ENCODE measurements at places on chromosomes 12 and 14.

GRCh38 chr14:68103853-68104252 is 284.3 kb downstream of the RAD51B start:
- no peak for DNase-seq

- no peak for DNase-seq
Observed at GRCh38 chr12:13209436-13210235, 13.1 kb downstream of the EMP1 start.

DNA sequence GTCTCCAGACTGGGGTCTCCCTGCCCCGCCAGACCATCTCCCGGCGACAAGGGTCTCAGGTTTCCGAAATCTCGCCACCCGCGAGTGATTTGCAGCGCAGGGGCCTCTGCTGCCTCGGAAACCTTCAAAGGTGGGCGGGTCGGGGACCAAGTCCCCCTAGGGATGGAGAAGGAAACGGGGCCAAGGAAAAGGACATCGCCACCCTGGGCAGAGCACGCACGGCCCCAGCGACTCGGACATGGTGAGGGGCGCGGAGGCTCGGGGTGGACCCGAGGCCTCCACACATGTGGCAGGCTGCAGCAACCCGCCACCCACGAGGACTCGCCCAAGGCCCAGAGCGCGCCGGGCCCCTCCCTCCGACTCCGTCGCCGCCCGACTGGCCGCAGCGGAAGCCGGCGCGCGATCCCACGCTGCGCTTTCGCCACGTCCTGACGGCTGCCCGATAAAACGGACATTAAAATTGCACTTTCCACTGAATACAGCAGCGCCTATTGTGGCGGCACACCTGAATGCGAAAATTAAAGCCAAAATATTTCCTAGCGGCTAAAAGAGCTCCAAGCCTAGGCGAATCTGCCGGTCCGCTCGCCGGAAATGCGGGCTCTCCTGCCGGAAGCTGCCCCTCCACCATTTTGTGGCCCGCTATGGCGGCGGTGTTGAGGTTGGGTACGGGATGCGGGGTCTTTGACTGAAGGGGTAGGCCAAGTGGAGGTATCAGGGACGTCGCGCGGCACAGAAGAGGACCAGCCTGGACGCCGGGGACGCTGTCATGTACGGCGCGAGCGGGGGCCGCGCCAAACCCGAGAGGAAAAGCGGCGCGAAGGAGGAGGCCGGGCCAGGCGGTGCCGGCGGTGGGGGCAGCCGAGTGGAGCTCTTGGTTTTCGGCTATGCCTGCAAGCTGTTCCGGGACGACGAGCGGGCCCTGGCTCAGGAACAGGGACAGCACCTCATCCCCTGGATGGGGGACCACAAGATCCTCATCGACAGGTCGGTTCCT is at the start of gene SFSWAP:
SFSWAP (plus strand) TSS at position 627 of the 994 bp plus-strand sequence; CDS start at position 767, 140 bp downstream.
- peak; percentile 75 for DNase-seq

- DNase-seq = no peak
Observed at GRCh38 chr12:54126696-54127537, 61.9 kb downstream of the SMUG1 start.

DNA sequence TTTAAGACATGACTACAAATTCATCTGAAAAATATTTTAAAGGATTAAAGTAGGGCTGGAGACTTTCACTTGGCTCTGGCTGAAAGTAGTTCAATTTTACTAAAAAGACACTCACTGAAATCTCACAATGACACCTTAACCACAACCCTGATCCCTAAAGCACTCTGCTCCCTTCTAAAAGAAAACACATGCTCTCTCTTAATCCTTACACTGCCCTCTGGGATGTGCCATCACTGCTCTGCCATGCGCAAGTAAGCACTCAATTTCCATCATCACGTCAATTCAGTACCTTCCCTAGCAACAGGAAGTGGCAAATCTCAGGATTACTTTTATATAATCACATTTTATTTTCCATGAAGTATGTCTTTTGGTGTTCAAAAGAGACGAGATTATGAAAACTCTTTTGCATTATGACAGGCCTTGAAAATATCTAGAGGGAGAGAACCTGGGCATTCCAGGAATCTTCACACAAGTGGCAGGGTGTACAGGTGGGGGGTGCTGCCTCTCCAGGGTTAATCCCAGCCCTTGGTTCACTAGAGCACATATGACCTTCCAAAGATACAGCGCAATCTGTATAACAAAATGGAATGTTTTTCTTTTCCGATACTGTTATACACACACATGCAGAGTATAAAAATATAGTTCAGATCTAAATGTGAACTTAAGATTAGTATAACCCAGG is 7.3 kb downstream of the ATG14 start:
- DNase-seq = no peak

DNA sequence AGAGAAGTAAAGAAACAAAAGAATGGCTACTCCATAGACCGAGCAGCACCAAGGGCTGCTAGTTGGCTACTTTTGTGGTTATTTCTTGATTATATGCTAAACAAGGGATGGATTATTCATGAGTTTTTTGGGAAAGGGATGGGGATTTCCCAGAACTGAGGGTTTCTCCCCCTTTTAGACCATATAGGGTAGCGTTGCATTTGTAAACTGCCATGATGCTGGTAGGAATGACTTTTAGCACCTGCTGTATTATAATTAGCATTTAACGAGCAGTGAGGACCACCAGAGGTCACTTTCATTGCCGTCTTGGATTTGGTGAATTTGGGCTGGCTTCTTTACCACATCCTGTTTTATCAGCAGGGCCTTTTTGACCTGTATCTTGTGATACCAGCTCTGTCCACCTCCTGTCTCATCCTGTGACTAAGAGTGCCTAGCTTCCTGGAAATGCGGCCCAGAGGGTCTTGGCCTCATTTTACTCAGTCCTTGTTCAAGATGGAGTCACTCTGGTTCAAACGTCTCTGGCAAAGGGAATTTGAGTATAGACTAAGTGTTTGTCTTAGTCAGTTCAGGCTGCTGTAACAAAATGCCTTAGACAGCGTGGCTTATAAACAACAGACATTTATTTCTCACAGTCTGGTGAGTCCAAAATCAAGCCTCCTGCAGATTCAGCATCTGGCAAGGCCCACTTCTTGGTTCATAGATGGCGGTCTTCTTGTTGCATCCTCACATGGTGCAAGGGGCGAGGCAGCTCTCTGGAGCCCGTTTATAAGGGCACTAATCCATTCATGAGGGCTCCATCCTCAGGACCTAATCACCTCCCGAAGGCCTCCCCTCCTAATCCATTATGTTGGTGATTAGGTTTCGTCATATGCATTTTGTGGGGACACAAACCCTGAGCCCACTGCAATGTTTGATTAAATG is 348.3 kb upstream of the SFSWAP start:
- no peak for DNase-seq

DNA sequence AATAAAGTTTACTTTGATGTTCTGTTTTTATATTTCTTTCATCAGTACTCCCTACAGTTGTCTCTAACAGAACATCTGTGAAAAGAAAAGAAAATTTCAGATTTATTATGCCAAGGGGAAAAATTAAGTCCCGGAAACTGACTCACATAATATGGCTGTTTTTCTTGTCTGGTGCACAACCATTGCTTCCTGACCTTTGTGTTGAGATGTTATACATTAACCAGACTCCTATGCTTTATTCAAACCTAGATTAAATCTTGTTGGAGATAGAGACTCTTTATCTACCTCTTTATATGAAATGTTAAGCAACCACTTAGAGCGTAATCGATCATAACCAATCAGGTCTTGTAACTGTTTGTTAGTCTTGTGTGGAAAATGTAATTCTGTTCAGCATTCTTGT is 37.6 kb upstream of the BICD1 start:
- no peak for DNase-seq

GRCh38 chr14:92884410-92884809 is 38.5 kb upstream of the CHGA start:
- DNase-seq = no peak

DNA sequence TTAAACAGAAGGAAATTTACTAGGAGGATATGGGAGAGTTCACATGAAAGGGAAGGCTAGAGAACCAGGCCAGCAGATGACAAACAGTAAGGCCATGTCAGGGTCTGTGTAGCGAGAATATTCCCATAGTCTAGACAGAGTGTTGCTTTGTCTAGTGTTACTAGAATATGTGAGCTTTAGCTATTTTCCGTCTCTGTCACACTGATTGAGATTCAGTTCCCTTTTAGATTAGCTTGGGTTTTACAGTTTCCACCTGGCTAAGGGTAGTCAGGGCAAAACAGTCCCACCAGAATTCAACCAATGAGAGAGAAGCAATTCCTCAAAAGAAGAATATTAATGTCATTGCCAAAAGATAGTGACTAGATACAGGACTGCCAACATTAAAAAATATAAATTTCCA is 82.8 kb upstream of the MDM1 start:
- no peak for DNase-seq

DNA sequence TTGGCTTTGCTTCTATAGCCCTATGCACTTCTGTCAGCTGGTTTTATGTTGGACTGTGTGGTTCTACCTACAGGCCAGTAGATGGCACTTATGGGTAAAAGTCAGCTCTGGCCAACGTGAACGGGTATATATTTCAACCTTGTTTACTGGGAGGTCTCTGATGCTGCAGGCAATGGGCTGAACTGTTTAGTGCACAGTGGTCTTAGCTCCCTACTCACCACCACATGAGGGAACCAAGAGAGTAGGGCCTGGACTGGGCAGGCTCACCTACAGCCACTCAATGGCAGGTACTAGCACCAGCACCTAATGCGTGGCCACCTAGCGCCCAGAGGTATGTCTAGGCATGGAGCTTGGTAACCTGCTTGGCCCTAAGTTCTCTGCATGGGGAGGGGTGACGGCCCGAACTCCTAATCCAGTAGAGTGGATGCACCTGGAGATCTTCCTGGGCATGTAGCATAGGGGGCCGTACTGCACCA is 481.8 kb downstream of the TMEM117 start:
- no peak for DNase-seq

- no peak for DNase-seq
Observed at GRCh38 chr12:12508612-12509011, 54.1 kb downstream of the DUSP16 start.

- DNase-seq = no peak
Observed at GRCh38 chr14:50344876-50345563, 32.9 kb downstream of the DMAC2L start.

DNA sequence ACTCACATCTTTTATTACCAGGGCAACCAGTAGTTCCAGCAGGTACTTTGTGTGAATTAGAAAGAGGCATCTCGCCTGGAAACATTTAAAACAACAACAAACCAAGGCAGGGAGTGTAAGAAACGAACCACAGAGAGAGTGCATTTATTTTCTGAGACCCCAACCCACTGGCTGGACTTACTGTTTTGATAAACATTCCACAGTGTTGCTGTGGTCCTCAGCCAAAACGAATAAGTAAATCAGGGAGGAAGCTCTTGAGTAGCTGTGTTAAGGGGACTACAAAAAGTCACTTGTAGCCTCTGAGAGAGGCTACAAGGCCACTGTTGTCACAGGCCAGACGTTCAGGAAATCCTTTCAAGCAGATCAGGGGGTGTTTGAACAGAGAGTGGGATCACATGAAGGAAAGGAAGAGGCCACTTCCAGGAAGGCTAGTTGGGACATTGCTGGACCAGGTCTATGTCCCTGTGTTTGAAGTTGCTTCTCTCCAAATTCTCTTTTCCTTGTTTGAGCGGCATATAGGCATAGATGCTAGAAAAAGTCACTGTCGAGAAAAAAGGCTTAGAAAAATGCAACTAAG is 33.8 kb downstream of the DMAC2L start:
- no peak for DNase-seq

DNA sequence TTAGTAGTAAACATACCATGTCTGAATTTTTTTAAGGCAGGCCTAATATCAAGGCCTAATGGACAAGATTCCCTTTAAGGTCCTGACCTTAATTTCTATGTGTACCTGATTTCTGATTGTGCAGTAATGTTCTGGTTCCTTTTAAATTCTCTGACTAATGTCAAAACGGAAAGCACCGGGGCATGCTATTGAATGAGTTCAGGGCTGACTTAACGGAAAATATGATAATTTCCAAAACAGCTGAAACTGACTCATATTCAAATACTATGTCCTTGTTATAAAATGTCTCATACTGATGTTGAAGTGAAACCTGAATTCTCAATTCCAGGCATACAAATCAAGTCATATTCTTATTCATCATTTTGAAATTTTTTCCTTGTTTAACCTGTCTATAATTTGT is 6.7 kb downstream of the TAS2R43 start:
- DNase-seq = no peak
